ENCODE measurements at places on chromosomes 5 and 9. TPM values are rescaled to one million over a fixed set of nuclear protein-coding genes. Genes with fewer than 3 reads are reported as not detected.

Gene SPATA31C1
- not detected for total RNA-seq

Gene ECM2
- 1.0 TPM for total RNA-seq

Gene CER1
- not detected for total RNA-seq

Gene ATP10B
- total RNA-seq = not detected

Gene PCDHAC2
- total RNA-seq = 0.17 TPM

Gene CYLC2
- total RNA-seq = not detected

Gene CNOT8
- total RNA-seq = 49.8 TPM

Gene GDA
- 0.66 TPM for total RNA-seq

Gene KIF4B
- 0.07 TPM for total RNA-seq

Gene MUSK
- total RNA-seq = 0.15 TPM

Gene SPINK6
- total RNA-seq = not detected

All from M059J (cell line).